ENCODE measurements at places on chromosomes 12 and 14.

GRCh38 chr12:19572920-19573558, 133.7 kb downstream of the AEBP2 start:
- peak; percentile 21 for DNase-seq

DNA sequence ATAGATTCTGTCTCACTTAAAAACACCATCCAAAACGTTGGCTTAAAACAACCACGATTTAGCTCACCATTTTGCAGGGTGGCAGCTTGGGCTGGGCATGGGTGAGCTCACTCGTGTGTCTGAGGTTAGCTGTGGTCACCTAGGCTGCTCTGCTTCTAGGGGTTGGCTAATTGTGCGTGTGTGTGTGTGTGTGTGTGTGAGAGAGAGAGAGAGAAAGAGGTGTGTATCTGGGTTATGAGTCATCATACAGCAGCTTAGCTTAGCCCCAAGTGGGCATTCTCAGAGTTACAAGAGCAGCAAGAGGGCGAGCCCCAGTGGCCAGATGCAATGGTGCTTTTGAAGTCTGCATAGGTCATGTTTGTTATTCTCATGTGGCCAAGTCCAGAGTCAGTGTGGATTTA, 6.0 kb downstream of the FBXW8 start:
- DNase-seq = peak; percentile 51

DNA sequence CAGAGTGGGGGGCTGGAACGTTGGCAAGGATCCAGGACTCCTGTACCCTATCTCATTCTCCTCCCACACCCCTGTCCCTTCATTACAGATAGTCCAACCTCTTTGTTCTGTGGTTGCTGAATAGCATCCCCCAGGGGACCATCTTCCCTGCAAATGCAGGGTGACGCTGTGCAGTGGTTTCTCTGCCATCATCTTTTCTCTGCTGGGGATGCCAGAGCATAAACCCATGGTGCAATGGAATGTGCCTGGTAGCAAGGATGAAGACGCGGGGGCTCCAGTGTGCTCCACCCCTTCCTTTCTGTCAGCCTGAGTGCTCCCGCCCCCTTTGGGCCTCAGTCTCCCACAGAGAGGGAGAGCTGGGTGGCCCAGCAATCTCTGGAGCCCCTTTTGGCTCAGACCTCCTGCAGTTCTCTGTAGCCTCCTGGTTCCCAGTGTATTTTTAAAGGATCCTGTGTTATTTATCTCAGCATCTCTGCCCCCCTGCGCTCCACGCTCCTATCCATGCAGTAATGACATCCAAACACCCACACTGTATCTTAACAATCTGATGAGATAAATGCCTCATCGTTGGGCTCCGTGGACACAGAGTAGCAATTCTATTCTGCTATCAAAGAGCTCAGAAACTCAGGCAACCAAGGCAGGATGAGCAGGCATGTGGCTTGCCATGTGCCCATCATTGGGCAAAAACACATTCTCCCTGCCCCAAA, 212.8 kb downstream of the CACNA1C start:
- no peak for DNase-seq

- no peak for DNase-seq
Measured at GRCh38 chr14:69044965-69045555, 66.0 kb upstream of the ACTN1 start.

GRCh38 chr12:115375186-115375991, 691.4 kb upstream of the TBX3 start:
- no peak for DNase-seq

DNA sequence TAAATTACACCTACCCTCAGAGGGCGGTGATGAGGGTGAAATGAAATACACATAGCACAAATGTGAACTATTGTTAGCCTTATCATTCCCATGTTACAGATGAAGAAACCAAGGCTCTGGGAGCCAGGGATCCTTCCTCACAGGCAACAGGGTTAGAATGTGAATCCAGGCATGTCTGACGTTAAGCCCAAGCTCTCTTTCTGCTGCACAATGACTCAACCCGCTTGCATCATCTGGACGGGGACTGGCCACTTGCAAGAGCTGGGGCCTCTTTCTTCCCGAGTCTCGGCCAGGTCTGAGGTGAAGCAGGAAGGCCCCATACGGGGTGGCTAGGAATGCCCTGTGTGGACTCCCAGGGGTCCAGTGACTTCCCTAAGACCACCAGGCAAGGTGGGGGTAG, 105.2 kb downstream of the RBM19 start:
- DNase-seq = no peak

DNA sequence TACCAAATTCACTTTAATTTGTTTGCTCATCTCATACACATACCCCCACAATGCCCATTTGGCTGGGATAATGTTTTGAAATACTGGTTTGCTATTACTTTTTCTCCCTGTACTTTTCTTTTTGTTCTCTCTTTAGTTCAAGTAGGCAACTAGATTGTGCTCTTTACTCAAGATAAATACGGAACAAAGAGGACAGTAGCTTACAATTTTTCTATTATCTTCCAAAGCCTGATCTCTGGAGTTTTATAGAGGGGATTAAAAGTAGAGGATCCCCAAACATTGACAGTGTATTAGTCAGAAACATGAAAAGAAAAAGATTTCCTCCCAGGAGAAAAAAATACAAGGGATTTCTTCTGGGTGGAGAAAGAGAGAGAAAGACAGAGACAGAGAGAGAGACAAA, 102.1 kb upstream of the FSCB start:
- no peak for DNase-seq

DNA sequence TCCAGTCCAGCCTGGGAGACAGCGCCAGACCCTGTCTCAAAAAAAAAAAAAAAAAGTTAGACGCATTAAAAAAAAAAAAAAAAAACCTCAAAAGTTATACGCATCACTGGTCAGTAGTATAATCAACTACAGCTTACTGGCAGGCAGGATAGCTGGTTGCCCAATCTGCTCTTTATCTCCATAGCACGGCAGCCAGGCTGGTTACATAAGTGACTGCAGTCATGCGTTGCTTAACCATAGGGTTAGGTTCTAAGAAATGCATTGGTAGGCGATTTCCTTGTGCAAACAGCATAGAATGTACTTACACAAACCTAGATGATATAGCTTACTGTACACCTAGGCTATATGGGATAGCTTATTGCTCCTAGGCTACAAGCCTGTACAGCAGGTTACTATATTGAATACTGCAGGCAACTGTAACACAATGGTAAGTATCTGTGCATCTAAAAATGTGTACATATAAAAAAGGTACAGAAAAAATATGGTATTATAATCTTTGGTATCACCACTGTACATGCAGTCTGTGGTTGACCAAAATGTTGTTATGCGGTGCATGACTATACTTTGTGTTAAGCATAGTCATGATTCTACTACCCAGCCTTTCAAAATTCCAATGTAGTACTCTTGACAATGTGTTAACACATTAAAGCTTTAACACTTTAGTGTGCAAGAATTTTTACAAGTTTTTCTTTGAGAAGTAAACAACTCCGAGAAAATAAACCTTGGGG, 8.1 kb downstream of the L2HGDH start:
- DNase-seq = no peak

DNA sequence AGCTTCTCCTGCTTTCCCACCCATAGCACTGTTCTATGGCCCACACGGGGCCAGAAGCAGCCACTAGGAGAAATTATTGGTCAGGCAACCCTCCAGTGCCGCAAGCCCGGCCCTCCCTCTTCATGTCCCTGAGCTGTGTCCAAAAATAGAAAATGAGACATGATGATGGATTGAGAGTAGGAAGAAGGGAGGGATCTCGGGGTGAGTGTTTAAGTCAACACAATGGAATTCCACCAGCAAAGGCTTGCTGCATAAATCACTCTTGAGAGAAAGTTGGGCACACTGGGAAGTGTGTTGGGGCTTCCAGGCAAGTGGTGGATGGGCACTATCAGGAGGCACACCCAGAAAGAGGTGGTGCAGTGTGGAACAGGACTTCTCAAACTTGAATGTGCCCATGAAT, 94.2 kb downstream of the LLPH start:
- DNase-seq = no peak

DNA sequence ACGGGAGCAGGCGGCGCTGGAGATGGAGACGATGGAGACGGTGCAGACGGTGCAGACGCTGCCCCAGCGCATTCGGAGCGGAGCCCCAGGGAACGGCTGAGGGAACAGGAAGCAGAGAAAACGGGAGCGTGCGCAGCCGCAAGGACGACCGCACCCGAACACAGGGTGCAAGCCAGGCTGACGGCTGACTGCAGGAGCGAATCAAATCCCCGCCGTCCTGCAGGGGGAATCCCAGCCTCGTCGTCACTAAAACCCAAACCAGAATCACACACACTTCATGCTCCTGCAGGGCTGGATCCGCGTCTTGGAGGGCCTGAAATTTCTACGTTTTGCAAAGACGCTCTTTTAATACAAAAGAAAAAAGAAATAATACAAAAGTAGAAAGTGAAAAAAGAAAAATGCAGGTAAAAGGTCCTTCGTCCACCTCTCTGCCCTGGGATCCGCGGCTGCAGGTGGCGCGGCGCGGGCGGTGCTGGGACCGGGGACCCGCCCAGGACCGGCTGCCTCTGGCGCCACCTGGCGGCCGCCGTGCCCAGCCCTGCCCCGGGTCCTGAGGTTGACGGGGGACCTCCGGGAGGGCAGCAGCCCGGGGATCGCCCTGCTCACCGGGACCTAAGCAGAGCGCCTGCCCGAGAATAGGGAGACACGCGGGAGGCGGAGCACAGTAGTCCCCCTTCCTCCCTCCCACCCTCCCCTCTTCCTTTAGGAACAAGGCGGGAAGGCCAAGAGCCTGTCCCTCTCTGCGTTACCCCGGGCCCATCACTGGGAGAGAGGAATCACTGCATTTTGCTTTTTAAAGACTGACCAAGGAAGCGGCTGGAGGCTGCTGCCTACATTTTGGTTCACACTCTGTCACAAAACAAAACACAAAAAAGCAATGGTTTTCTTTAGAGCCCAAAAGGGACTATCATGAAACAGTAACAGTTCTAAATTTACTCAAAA, 20.1 kb downstream of the STX2 start:
- peak; percentile 72 for DNase-seq

- no peak for DNase-seq
Measured at GRCh38 chr14:23387916-23388882, 11.4 kb downstream of the CMTM5 start.

DNA sequence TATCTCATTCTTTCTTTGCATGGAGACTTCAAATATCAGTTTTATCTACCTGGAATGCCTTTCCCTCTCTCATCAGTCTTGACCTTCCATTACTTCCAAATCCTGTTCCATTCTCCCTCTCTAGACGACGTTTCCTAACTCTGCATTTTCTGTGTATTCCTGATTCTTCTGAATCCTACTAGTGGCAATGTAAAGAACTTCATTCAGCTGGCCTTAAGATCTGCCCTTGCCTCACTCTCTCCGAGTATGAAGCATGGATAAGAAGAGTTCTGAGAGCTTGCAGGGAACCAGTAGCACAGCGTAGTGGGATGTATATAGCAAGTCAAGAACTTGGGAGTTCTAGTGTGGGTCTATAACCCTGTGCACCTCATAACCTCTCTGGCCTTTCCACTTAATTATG, 68.5 kb upstream of the HOXC13 start:
- DNase-seq = no peak

Data from CD4-positive, alpha-beta T cell treated with Interleukin-21 for 1 hour (primary cell).